ENCODE measurements at places on chromosomes 3 and 15.

GRCh38 chr3:67995206-67995605 is 340.8 kb upstream of the SUCLG2 start:
- no peak for DNase-seq

DNA sequence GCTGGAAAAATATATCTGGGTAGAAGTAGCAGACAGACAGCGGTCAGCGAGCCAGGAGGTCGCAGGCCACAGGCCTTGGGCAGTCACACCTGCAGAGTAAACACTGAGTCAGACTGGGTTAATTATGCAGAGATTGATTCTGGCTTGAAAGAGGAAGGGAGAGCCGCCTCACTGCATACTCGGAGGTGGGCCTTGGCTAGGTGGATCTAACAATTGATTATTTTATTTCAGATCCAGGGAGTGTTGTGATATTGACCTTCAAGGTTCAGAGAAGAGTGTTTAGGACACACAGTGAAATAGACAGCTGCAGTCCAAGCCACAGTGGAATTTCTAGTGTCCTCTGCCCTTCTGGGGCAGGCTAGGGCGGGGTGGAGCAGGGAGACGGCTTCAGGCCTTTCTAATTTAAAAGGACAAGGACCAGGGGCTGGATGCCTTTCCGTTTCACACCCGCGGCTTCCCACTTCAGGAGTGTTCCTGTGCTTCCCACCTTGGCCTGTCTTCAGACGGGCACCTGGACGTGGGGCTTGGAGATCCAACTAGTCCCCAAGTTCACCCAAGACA is 237.3 kb downstream of the XXYLT1 start:
- no peak for DNase-seq

DNA sequence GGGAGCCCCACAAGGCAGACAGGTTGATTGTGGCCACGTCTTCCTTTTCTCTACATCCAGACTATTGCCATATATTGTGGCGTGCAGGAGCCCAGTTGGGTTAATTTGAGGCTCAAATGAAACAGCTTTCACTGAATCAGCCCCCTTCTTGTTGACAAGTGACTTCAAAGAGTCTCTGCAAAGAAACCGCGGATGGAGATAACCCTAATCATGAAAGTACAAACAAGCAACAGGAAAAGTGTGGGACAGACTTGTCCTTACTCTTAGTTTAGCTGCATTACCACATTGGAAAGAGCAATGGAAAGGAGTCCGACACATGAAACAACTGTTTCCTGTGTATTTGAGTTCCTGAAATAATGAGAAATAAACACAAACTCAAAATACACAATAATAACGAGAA is 3.3 kb downstream of the TMEM40 start:
- DNase-seq: no peak

- no peak for DNase-seq
These were observed at the start of gene MAP3K13 for GRCh38 chr3:185362850-185363661. TSS of gene MAP3K13 (plus strand) at chr3:185363136. CDS start at chr3:185428582, 65,446 bp downstream.

GRCh38 chr3:73674280-73674679 is 49.5 kb upstream of the PDZRN3 start:
- no peak for DNase-seq

- no peak for DNase-seq
These were observed 535.8 kb downstream of the TBL1XR1 start for GRCh38 chr3:176661432-176661964.

DNA sequence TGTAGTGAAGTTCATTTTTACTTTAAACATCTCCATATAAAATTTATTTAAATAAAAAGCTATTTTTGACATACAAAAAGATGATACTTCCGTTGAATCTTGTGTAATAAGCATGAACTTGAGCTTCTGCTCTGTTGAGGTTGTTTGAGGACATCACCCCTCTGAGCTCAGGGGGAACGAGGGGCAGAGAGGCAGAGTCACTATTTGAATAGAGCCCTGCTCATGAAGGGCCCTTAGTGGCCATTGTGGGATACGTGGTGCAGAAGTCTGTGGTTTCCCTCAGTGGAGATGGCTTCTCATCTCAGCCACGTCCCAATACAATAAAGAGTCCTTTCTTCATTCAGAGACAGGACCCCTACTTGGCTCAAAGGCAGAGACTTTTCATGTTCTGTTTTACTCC is 10.6 kb downstream of the CEMIP start:
- DNase-seq: no peak

DNA sequence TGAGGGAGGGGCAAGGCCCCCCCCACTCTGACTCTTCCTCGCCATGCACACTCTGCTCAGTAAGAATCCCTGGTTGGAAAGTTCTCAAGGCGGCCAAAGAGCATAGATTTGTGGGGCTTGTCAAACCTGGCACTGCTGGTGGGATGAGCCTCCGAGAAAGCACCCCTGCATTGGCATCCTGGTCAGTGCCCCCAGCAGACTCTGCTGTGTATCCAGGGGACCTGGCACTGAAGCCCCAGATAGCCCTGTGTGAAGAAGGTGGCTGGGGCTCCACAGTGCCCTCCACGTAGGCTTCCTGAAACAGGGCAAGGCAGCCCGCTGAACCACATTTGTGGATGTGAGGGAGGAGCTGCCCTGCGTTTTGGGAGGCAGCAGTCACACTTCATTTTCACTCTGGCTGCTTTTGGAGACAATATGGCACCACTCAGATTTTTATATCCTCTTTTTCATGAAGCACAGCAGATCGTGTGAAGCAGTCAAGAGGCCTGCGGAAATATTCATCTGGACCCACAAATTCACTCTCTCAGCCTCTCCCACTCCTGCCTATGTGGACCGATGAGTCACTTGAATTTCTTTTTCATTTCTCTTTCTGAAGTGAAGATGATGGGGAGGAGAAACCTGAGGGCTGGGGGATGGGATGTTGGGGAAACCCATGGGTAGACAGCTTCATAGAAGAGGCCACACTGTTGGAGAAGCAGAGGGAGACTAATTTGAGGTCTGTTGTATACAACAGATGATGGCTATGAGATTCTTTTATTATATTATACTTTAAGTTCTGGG is 88.7 kb upstream of the BCL6 start:
- DNase-seq: no peak

DNA sequence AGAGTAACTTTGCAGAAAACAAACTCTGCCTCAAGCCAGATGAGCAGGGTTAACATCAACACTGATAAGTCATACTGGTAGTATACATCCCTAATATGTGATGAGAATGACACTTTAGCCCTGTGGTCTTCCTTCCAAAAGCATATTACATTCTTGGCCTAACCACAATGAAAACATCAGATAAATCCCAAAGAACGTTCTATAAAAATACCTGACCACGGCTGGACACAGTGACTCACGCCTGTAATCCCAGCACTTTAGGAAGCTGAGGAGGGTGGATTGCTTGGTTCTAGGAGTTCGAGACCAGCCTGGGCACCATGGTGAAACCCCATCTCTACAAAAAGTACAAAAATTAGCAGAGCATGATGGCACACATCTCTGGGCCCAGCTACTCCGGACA is 4.7 kb downstream of the TMCC1 start:
- DNase-seq: no peak

DNA sequence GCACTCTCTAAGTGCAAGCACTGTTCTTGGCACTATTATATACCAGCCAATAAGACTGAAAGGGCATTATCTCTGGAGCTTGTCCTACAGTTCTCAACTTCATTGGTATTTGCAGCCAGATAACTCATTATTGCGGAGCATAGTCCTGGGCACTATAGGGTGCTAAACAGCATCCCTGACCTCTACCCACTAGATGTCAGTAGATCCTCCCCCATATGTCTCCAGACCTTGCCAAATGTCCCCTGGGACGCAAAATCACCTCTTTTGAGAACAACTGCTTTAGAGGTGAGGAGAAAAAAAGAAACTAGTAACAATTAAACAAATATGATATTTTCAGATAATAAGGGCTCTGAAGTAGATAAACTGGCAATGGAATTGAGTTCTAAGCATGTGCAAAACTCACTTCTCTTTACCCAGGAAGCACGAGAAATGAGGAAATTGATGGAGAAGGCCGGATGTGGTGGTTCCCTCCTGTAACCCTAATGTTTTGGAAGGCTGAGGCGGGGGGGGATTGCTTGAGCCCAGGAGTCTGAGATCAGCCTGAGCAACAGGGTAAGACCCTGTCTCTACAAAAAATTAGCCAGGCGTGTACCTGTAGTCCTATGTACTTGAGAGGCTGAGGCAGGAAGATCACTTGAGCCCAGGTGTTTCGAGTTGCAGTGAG is 61.4 kb downstream of the FRMD4B start:
- DNase-seq: no peak

DNA sequence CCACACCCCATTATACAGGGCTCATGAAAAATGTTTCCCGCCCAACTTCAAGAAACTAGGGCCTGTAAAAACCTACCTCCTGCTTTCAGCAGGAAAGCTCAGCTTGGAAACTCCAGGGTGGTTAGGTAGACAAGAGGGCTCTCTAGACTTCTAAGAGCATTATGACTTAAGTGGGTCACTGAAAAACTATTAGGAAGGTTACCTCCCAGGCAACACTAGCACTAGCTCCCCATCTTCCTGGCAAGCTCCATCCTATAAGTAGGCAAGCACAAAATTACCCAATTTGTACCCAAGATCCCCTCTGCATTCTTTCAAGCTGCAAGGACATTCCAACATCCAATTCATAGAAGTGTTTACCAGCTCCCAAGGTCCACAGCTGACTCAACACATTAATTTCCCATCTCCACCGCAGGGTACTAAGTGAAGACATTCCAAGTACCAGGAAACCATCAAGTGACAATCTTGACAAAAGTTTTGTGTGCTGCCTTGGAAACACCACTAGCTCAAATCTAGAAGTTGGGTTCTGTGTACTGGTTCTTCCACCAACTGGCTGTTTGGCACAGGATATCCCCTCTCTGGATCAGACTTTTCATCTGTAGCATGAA is 46.9 kb downstream of the WNT5A start:
- DNase-seq: no peak

DNA sequence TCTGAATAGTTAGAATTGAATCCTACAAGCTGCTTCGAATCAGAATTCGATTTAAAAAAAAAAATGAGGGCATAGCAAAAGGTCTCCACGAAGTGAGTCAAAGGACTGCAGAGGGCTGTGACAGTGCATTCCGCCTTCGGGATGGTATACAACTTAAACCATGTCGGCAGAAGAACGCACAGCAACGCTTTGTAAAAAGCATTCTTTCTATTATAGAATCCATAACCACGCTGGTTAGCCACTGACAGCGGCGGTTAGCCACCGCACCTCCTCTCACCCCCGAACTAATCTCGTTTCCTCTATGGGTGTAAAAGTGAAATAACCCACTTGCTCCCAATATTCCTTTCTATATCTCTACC is 664 bp upstream of the PIK3CA start:
- no peak for DNase-seq

DNA sequence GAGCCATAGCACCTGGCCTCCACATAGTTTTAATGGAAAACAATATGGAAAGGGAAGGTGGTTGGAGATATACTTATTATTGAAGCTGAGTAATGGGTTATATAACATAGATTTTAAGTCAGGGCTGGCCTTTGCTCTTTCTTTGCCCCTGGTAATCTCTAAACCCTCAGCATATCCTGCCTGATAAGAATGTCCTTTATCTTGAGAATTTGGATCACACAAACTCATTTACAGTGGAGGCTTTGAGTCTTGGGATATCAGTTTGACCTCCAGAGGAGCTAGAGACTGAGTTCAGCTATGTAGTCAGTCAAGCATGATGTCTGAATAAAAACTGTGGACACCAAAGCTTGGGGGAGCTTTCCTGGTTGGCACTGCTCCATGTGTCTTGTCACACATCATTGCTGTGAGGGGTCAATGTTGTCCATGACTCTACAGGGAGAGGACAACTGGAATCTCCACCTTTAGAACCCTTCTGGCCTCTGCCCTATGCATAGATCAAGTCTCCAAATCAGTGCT is 9.0 kb upstream of the C3orf33 start:
- DNase-seq: no peak

DNA sequence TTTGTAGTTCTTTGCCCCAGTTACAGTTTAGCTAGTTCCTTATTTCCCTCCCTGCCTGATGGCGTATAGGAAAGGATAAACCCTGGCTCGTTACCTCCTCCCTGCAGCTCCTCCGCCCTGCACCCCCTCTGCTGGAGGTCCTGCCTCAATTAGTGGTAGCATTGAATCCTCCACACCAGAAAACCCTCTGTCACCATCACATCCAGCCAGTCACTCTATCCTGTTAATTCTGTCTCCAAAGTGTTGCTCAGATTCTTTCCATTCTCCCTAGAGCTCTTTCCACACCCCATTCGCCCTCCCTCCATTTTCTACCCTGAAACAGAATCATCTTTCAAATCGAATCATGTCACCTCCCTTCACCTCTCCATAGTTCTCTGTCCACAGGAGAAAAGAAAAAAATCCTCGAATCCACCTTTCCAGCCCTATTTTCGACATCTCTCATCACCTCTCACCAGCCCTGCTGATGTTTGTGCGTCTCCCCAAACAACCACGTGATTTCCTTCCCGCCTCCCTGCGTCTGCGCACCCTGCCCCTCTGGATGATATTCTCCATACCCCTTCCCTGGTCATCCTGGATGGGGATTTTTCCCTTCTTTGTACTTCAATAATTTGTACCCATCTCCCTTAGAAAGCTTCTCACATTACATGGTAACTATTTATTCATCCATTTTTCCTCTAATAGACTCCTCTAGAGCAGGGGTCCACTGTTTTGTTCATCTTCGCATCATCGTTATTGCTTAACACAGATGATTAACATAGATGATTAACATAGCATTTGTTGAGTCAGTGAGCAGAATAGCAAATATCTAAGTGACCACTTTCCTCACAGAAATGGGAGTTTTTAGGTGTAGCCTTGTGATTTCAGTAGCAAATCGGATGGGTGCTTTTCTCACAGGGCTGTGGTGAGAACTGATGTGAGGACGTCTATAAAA is 37.1 kb downstream of the MAP3K13 start:
- no peak for DNase-seq

GRCh38 chr15:78049691-78050440 is 27.6 kb downstream of the TBC1D2B start:
- no peak for DNase-seq

DNA sequence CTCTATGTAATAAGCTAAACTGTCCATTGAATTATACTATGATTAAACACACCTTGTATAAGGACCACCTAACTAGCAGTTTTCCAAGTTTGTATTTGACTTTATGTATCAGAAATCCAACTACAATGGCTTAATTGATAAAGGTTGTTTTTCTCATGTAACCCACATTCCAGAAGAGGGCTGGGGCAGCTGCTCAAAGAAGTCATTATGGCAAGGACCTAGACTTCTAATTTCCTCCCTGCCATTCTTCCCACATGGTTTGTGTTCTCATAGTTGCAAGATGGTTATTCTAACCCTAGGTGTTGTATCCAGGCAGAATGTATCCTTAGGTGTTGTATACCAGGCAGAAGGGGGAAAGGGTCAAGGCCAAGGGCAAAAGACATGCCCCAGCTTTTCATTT is 35.7 kb downstream of the GPR176 start:
- no peak for DNase-seq
